ENCODE measurements at places on chromosomes 16 and 17. TPM values are rescaled to one million over a fixed set of nuclear protein-coding genes. Genes with fewer than 3 reads are reported as not detected.

The KRTAP1-1 gene
- total RNA-seq = not detected

DNA sequence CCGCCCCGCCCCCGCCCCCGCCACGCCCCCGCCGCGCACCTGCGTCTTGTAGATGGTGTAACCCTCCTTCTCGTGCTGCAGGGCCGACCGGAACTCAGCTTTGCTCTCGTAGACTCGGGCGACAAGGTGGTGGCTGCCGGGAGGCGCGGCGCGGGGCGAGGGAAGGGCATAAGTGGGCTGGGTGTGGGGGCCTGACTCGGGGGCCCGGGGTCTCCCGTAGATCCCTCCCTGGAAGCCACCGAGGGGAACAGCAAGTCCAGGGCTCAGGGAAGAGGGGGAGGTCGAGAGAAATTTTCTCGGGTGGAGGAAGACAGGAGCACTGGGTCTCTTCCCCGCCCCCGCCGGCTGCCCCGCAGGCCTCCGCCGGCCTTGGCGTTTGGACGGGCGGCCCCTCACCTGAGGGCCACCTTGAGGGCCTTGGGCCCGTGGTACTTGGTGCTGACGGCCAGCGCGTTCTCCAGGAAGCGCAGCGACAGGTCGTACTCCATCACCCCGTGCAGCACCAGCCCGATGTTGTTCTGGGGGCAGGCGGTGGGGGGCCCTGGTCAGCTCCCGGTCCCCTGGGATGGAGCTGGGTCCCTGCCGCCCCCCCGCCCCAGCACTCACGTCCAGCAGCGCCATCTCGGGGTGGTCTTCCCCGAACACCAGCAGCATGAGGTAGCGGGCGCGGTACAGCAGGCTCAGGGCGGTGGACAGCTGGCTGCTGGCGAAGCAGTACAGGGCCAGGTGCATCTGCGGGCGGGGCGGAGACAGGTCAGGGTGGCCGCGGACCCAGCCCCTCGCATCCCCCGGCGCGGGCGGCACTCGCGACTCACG is 19.4 kb downstream of the CLUH start:
- peaks cover 38% of the 10 kb centered on the region for H3K4me1 ChIP-seq
- no peaks in the 10 kb centered on the region for H3K27me3 ChIP-seq
- no peak overlapping the region for H3K27ac ChIP-seq
- H3K36me3 ChIP-seq = peaks cover 70% of the 10 kb centered on the region
- DNase-seq = no peak

DNA sequence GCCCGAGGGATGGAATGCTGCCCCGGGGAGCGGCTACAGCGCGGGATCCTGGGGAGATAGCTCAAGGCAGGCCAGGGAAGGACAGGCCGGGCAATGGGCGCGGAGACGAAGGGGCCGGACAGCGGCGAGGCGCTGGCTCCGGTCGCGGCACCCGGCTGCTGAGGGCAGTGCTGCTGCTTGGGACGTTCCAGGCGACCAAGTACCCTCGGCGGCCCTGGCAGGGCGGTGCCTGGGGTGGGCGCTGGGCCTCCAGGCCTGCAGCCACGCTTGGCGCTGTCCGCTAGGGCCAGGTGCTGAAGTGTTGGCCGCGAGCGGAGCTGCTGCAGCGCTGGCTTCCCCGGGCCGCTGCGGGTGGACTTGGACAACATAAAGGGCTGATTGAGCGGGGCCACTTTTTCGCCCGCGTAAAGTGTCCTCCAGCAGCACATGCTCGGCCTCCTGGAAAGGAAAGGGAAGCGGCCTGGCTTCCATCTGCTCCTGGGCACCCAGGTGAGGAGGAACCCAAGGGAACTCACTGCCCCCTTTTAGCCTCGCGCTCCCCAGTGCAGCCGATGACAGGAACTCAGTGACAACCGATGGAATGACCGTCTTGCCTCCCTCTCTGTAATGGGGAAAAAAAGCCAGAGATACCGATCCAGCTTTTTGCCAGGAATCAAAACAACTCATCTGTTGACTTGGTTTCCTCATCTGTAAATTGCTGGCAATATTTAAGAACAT is 23.7 kb downstream of the CLEC3A start:
- H3K27ac ChIP-seq = no peak overlapping the region
- H3K4me1 ChIP-seq = peaks cover 3% of the 10 kb centered on the region
- peak; percentile 60 for DNase-seq
- peaks cover 40% of the 10 kb centered on the region for H3K27me3 ChIP-seq

GRCh38 chr17:50272711-50273653 is 1.3 kb upstream of the TMEM92 start:
- DNase-seq = peak; percentile 58
- H3K27ac ChIP-seq = peak overlapping the region; percentile 58
- H3K4me1 ChIP-seq = peaks cover 17% of the 10 kb centered on the region
- H3K36me3 ChIP-seq = no peaks in the 10 kb centered on the region

DNA sequence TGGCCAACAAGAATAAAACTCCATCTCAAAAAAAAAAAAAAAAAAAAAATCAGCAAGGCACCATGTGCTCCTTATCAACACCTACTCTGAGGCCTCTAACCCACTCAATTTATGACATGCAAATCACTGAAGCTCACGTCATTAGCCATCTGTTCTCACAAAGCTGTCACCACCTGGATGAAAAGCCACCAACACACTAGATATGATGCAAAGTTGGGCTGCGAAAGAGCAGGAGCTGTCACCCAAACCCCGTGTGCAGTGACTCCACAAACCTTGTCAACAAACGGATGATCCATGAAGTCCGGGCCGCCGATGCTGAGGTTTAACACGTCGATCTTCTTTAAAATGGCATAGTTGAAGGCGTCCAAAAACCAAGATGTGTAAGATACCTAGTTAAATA is 25.3 kb downstream of the MBTPS1 start:
- no peak overlapping the region for H3K4me3 ChIP-seq
- H3K36me3 ChIP-seq = peaks cover 98% of the 10 kb centered on the region
- H3K27me3 ChIP-seq = no peaks in the 10 kb centered on the region
- peak overlapping the region; percentile 73 for H3K27ac ChIP-seq
- H3K4me1 ChIP-seq = peaks cover 78% of the 10 kb centered on the region

DNA sequence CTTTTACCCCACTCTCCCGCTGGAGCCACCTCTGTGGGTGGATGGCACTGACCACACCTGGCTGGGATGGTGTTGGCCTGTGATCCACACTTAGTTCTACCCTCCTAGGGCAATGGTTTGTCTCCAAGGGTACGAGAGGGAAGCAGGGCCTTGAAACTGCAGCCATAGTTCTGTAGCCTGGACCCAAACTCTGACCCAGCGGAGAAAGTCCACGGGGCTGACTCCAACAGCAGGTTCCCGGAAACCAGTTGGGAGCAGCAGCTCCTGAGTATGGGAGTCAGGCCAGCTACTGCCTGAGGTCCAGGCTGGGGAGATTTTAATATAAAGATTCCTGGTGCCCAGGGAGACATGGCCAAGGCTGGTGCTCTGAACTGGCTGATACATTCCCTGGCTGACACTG is 23.6 kb upstream of the MTSS2 start:
- no peaks in the 10 kb centered on the region for H3K36me3 ChIP-seq
- no peak overlapping the region for H3K27ac ChIP-seq
- peaks cover 49% of the 10 kb centered on the region for H3K4me1 ChIP-seq
- no peak for DNase-seq
- H3K27me3 ChIP-seq = no peaks in the 10 kb centered on the region

The ANKFN1 gene
- total RNA-seq = not detected

The GID4 gene
- 18.0 TPM for total RNA-seq

- peaks cover 24% of the 10 kb centered on the region for H3K36me3 ChIP-seq
- peak overlapping the region; percentile 98 for H3K4me3 ChIP-seq
- no peak for DNase-seq
- H3K4me1 ChIP-seq = peaks cover 60% of the 10 kb centered on the region
- H3K27me3 ChIP-seq = peaks cover 44% of the 10 kb centered on the region
Measured at GRCh38 chr17:6651919-6652452, 424 bp downstream of the C17orf100 start.

GRCh38 chr17:78973196-78973595 is 6.5 kb downstream of the LGALS3BP start:
- H3K36me3 ChIP-seq = peaks cover 37% of the 10 kb centered on the region
- H3K4me1 ChIP-seq = peaks cover 73% of the 10 kb centered on the region
- no peaks in the 10 kb centered on the region for H3K27me3 ChIP-seq
- H3K27ac ChIP-seq = peak overlapping the region; percentile 85
- H3K4me3 ChIP-seq = no peak overlapping the region
- DNase-seq = no peak

The CRHR1 gene
- total RNA-seq = not detected

DNA sequence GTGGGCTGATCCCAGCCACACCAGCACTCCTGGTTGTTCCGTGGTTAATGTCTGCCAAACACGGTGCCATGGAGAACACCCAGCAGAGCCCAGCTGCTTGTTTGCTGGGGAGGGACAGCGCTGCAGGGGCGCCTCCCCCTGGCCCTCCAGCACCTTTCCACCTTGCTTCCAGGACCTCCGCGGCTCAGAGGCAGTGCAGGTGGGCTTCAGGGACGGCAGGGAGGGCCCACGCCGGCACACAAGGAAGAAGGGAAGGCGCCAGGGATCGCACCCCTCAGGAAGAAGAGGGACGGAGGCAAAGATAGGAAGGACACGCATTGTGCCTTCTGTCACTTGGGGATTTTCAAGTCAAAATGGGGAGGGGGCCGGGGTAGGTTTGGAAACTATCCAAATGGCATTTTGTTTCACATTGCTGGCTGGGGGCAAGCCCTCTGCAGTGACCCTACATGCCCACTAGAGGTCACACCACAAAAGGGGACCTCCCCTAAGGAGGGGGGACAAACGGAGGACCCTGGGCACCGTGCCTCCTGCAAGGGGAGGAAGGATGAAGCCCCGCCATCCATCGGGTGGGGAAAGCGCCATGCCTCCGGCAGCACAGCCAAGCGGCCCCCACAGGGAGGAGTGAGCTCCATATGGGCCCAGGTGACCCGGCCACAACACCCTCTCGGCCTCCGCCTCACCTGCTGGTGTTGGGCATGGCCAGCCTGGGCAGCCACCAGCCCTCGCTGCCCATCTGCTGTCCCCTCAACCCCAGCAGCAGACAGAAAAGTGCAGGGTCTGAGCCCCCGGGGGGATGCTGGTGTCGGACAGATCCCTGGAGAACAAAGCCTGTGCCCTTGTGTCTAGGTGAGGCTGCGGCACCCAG is 7.5 kb upstream of the C16orf95 start:
- H3K4me3 ChIP-seq = no peak overlapping the region
- H3K27me3 ChIP-seq = no peaks in the 10 kb centered on the region
- H3K36me3 ChIP-seq = peaks cover 11% of the 10 kb centered on the region

- H3K4me3 ChIP-seq = peak overlapping the region; percentile 87
- no peak for DNase-seq
- no peaks in the 10 kb centered on the region for H3K36me3 ChIP-seq
- H3K4me1 ChIP-seq = peaks cover 72% of the 10 kb centered on the region
- no peaks in the 10 kb centered on the region for H3K27me3 ChIP-seq
- peak overlapping the region; percentile 99 for H3K27ac ChIP-seq
Measured at GRCh38 chr17:7352503-7352889, 534 bp downstream of the KCTD11 start.

The PLXDC1 gene
- 12.2 TPM for total RNA-seq

DNA sequence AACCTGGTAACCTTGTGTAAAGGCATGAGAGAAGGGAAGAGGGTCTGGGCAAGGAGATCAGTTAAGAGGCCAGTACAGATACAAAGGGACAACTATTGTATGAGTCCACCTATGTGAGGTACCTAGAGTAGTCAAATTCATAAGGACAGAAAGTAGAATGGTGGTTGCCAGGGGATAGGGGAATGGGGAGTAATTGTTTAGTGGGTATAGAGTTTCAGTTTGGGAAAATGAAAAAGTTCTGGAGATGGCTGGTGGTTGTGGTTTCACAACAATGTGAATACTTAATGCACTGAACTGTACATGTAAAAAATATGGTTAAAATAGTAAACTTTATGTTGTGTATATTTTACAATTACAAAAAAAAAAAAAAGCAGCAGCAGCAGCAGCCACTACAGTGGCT is 49.4 kb downstream of the SNTB2 start:
- no peak for DNase-seq
- peaks cover 29% of the 10 kb centered on the region for H3K4me1 ChIP-seq
- no peaks in the 10 kb centered on the region for H3K36me3 ChIP-seq
- no peaks in the 10 kb centered on the region for H3K27me3 ChIP-seq
- no peak overlapping the region for H3K4me3 ChIP-seq
- no peak overlapping the region for H3K27ac ChIP-seq

DNA sequence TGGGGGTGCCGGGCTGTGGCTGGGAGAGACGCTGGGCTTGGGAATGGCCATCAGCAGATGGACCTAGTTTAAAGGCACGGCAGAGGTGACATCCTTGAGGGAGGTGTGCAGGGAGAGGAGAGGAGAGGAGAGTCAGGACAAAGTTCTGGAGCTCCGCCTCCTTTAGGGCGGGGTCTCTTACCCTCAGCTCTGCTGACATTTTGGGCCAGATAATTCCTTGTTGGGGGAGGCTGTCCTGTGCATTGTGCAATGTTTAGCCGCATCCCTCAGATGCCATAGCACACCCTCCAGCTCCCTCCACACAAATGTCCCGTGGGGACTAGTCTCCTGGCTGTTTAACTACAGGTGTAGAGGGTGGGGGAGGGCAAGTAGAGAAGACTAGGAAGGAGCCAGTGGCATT is 48.3 kb downstream of the ARHGAP23 start:
- DNase-seq = no peak
- no peaks in the 10 kb centered on the region for H3K27me3 ChIP-seq
- no peak overlapping the region for H3K27ac ChIP-seq

The CNTROB gene
- 8.7 TPM for total RNA-seq

Measured in left ventricle myocardium inferior (tissue), 1 donor.